ENCODE measurements at places on chromosomes 11 and 22.

- DNase-seq, result no peak
Observed at GRCh38 chr11:17208257-17208999, 642 bp upstream of the PIK3C2A start.

DNA sequence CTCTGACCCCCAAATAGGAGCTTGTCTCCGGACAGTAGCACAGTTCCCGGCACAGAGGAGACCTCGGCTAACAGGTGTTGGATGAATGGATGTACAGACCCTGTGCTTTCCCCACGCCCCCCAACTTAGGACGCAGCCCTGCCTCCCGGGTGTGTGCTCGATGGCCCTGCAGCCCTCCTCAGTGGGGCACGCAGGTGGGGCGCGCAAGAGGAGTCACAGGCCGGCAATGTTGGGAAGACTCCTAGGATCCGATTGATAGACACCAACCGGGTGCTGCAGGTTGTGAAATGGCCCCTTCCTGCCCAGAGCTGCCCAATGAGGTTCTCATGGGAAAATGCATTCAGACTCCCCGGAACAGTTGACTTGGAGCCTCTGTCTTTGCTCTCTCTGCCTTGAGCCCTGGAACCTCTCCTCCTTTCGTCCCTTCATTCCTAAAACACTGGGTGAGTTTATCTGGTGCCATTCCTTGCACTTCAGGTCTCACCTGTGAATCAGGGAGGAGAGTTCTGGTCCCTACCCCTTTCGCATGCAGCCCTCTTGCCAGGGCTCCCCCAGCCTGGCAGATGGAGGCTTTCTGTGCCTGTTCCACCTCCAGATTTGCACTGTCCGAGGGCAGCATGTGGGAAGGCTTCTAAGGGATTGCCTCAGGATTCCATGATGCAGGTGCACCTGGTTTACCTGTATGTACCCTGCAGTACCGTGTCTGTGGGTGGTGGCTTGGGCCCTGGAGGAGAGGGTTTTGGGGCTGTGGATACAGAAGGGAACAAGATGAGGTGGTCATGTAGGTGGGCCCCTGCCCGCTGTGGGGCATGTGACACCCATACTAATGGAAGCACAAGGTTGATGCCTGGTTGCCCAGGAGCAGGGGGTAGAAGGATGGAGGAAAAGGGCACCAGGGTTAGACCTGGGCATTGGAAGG, 1.2 kb downstream of the MICALL1 start:
- no peak for DNase-seq

GRCh38 chr11:118294053-118294452, 10.5 kb upstream of the CD3E start:
- DNase-seq, result no peak

- DNase-seq, result no peak
Observed at GRCh38 chr11:22263613-22264012, 70.7 kb downstream of the ANO5 start.

DNA sequence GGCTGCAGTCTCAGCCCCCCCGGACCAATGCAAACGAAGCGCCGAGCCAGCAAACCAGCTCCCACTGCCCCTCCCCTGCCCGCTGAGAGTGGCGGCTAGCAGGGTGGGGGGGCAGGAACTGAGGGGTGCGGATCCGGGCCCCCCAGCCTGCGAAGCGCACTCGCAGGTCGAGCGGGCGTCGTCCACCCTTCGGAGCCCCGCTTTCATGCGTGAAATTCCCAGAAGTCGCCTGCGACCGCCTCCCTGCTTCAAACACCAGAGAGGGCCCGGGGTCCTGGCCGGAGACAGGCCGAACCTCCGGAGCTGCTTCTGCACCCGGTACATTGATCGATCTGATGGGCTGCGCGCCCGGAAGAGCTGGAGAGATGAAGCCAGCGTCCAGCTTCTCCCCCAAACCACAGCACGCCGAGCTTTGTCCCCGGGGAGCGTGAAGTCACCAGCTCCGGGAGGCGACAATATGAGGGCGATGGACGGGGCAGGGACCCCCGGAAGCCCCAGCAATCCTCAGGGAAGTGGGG, 646 bp upstream of the PATZ1 start:
- no peak for DNase-seq

DNA sequence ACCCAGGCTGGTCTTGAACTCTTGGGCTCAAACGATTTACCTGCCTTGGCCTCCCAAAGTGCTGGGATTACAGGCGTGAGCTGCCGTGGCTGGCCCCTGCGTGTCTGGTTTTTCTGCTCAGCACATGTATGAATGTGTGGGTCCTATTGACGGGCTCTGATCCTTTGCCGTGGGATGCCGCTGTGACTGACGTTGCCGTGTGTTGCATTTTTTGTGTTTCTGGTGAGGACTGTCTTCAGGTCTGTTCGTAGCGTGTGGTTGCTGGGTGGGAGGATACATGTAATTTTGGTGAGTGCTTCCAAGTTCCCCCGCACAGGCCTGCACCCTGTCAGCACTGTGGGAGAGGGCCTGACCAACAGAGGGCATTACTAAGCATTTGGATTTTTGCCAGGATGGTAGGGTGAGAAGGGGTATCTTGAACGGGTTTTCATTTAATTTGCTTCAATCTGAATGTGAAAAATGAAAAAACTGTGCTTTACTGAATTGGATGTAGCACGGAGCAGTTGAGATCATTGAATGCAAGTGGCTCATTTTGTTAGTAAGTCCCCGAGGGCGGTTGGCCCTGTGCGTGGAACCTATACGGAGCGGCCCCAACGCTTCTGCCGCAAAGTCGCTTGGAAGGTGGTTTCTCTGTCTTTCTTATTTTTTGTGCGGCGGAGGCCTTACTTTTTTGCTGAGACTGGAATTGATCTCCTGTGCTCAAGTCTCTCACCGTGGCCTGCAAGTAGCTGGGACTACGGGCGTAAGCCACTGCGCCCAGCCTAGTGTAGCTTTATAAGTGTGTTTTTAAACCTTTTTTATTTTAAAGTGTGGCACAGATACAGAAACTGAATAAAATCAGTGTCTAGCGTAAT, 8.2 kb downstream of the ZBED4 start:
- DNase-seq, result no peak

- no peak for DNase-seq
Observed at GRCh38 chr22:24601217-24602104, 1.5 kb upstream of the GGT1 start.

DNA sequence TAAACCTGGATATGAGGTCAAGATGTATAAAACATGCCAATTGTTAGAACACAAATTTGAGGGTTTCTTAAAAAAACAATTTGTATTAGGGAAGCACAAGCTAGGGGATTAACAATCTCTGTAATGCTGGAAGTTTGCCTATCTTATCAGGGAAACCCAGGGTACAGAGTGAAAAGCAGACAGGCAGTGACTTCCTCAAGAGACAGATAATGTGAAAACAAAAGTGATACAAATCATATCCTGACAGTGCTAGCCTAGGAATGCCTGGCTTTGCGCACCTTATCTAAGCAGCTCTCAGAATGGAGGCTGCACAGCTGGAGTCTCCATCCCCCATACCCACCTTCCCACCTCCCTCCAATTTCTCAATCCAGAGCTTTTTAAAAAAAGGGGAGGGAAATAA, 22.5 kb upstream of the RBX1 start:
- DNase-seq, result no peak

GRCh38 chr11:65862191-65862735, 2.0 kb downstream of the MUS81 start:
- DNase-seq, result no peak

- DNase-seq, result no peak
Observed at GRCh38 chr22:24554313-24555164, at the start of gene GUCD1. TSS of gene GUCD1 (minus strand) at chr22:24555138. CDS start at chr22:24554991, 147 bp downstream.

- no peak for DNase-seq
Observed at GRCh38 chr11:107853070-107853469, 5.5 kb downstream of the SLC35F2 start.

DNA sequence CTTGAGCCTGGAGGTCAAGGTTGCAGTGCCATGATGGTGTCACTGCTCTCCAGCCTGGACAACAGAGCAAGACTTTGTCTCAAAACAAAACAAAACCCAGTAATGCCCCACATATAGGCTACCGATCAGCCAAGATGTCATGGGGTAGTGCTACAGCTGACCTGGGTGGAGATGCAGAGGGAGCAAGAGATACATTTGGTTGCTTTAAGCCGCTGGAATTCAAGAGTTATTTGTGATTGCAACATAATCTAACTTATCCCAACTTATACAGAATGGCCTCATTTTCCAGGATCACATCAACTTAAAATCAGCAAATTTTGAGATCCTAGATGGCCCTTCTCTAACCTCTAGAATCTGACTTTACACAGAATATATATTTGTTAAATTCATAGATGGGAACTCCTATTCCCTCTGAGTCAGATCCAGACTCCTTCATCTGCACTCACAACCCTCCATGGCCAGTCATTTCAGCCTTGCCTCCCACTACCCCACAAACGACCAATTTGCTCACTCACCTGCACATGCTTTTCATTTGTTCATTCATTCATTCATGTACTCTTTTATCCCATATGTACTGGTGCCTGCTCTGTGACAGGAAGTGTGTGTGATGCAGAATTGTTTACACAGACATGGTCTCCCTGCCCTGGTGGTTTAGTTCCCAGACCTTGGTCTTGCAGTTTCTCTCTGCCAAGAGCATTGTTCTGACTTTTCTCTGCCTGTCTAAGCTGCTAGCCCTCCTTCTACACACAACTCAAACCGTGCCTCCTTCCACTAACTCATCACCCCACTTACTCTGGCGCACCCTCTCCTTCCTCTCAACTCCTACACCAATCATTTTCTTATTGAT, 24.1 kb upstream of the APLNR start:
- DNase-seq, result no peak

DNA sequence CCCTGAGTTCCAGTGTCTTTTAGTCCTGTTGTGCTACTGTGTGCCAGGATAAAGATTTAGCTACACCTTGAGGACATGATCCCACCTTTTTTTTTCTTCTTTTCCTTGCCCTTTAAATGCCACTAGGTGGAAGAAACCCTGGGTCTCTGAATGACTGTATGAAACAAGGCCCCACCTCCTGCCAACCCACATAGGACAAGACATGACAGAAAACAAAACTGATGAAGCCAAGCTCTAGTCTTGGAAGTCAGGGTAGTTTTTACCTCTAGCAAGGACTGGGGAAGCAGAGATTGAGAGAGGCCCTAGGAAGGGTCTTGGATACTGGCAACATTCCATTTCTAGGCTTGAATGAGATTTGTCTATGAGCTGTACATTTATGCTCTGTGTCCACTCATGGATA, 410.7 kb downstream of the MIAT start:
- no peak for DNase-seq

DNA sequence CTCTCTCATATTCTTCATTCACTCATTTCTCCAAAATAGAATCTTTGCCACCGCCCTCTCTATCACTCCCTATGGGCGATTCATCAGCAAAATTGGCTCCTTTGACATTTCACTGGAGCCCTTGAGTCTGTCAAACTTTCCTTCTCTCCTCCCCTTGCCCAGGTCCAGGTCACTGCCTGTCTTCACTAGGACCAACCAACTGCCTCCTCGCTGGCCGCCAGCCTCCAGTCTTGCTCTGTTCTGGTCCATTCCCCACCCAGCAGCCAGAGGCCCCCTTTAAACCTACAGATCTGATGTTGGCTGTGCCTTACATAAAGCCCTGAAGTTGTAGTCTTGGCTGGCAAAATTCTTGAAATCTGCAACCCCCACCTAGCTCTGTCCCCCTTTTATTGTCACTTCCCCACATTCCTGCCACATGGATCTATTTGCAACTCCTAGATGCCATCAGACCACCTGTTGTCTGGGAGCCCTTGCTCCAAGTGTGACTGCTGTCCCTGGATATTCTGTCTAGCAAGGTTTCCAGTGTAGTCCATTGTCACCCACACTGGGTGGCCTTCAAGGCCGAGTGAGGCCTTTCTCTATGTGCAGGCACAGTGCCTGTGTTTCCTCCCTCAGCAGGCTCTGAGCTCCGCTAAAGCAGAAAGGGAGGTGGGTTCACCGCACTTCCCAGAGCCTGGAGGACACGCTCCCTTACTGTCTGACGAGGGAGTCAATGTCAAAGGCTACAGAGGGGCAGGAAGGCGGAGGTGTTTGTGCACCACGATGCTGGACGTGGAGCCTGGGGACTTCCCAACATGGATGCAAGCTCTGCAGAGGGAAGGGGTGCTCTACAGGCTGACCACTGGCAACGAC, 25.5 kb downstream of the MYEOV start:
- no peak for DNase-seq

DNA sequence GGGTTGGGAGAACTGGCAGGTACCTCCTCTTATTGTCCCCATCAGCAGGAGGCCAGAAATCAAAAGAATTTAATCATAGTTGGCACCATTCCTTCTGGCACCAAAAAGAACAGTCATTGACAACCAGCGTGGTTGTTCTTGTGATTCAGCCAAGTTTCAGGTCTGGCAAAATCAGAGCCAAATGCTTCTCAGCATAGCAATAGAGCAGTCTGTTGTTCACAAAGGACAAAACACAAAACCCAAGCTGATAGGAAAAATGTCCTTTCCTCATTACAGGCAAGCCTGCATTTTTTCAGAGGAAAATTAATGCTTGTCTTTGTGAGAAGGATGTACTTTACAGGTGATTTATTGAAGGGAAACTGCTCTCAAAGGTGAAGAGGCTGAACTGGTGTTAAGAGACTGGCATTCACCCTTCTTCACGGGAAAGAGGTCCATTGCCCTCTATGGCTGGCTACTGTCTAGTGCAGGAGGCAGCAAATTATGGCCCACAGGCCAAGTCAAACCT, 241.8 kb upstream of the ARHGAP42 start:
- DNase-seq, result no peak

DNA sequence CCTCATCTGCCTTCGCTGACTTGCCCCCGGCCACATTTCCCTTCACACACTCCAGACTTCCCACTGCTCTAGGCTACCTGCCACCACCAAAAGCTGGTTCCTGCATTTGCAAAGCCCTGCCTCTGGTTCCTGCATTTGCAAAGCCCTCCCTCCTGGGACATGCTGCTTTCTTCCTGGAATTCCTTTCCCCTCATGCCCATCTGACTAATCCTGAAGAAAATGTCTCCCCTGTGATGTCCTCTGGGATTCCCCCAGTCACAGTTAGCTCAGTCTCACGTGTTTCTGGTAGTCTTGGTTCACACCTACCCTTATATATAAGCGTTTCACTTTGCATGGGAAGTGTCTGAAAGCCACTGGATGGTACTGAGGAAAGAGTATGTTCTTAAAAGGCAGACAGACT, 206.9 kb downstream of the DBX1 start:
- no peak for DNase-seq

DNA sequence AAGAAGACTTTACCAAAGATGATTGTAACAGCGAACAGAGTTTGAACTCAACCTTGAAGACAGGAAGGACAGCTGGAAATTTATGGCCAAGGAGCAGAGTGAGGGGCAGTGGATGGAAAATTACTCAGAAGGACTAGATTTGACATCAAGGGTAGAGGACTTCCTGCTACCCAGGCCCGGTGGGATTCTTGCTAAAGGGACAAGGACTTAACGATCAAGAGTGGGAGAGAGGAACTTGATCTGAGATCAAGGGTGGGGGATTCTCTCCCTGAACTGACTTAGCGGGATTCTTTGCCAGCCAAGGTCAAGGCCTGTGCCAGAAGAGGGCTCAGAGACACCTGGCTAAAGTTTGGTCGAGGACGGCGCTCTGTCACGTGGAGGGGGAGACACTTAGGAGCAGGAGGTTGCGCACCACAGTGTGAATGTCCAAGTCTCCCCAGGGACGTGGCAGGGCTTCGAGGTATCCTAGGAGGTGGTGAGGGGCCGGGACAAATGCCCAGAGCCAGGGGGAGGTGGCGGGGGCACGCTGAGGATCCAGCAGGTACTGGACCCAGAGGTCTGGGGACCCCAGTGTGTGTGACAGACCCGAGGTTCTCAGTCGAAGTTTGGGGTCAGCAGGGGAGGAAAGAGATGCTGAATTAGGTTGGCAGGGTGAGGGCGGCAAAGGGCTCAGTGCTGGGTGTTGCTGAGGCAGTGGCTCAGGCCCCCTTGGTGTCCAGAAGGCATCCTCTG, 46.1 kb upstream of the SHISAL1 start:
- no peak for DNase-seq

GRCh38 chr22:48804811-48805301, 1022.8 kb downstream of the BRD1 start:
- DNase-seq, result no peak

- DNase-seq, result no peak
Observed at GRCh38 chr11:67043572-67044349, 12.9 kb upstream of the RHOD start.

All from stimulated activated CD4-positive, alpha-beta T cell treated with anti-CD3 and anti-CD28 coated beads, Interleukin-1b, Interleukin-23, amount 100 ng/mL, for 1 hour (primary cell).